CD8-positive, alpha-beta memory T cell (primary cell): ENCODE measurements at places on chromosomes 5 and 9.

- no peak for DNase-seq
Measured at GRCh38 chr9:130024597-130024994, 18.4 kb downstream of the FNBP1 start.

- DNase-seq, result no peak
Measured at GRCh38 chr5:68032216-68032762, 183.3 kb upstream of the PIK3R1 start.

- DNase-seq, result no peak
Measured at GRCh38 chr9:120353506-120353905, 226.5 kb downstream of the CDK5RAP2 start.

DNA sequence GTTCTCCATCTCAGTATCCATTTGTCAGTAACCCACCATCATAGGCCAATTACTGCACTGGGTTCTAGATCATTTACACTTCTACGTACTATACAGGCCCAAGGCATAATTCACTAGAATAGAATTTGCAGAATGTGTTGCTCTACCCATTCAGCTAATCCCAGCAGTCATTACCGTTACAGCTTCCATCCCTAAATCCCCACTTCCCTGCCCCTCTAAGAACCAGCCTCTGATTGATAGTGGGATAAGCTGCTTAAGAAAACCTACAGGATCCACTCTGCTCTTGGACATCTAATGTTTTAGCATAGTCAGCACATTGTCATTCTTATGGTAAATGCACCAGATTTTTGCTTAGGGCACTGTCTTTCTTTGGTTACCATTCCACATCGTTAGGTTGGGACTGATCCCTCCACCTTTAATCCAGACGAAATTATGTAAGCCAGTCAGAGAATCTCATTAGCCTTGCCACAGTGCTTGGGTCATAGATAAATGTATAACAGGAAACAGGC, 39.3 kb upstream of the CHD1 start:
- no peak for DNase-seq

GRCh38 chr5:137800700-137801411, 46.7 kb upstream of the HNRNPA0 start:
- no peak for DNase-seq

GRCh38 chr5:126647071-126647470, 46.3 kb downstream of the PHAX start:
- DNase-seq, result no peak
